Natural killer cell (primary cell): ENCODE measurements at places on chromosomes 16 and 17. TPM values are rescaled to one million over a fixed set of nuclear protein-coding genes. Genes with fewer than 3 reads are reported as not detected.

DNA sequence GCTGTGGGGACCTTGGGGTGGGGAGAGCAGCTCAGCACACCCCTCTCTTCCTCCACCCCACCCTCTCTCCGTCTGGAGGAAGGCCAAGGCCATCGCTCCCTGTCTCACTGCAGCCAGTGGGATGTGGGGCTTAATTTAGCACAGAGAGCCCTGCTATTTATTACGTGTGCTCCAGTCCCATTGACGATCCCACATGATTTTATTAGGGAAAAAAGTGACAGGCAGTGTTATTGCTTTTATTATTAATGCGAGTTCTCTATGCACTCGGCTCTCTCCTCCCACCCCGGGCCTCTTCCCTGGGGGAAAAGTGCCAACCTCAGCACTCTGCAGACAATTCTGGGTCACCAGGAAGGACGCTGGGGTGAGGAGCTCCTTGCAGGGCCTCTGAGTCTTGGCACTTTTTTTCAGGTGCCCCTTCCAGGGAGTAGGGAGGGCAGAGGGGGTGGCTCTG, 57.3 kb downstream of the MGAT5B start:
- H3K27me3 ChIP-seq = no peaks in the 10 kb centered on the region
- no peaks in the 10 kb centered on the region for H3K36me3 ChIP-seq
- H3K27ac ChIP-seq = no peak overlapping the region
- H3K4me3 ChIP-seq = no peak overlapping the region

GRCh38 chr17:21212826-21213637, 929 bp downstream of the TMEM11 start:
- H3K4me1 ChIP-seq = peaks cover 35% of the 10 kb centered on the region
- H3K36me3 ChIP-seq = peaks cover 8% of the 10 kb centered on the region

GRCh38 chr17:33299115-33299514, 6.0 kb upstream of the ASIC2 start:
- H3K27me3 ChIP-seq = peaks cover 2% of the 10 kb centered on the region
- no peaks in the 10 kb centered on the region for H3K4me1 ChIP-seq
- H3K4me3 ChIP-seq = no peak overlapping the region
- DNase-seq = no peak
- H3K36me3 ChIP-seq = no peaks in the 10 kb centered on the region
- no peak overlapping the region for H3K27ac ChIP-seq

DNA sequence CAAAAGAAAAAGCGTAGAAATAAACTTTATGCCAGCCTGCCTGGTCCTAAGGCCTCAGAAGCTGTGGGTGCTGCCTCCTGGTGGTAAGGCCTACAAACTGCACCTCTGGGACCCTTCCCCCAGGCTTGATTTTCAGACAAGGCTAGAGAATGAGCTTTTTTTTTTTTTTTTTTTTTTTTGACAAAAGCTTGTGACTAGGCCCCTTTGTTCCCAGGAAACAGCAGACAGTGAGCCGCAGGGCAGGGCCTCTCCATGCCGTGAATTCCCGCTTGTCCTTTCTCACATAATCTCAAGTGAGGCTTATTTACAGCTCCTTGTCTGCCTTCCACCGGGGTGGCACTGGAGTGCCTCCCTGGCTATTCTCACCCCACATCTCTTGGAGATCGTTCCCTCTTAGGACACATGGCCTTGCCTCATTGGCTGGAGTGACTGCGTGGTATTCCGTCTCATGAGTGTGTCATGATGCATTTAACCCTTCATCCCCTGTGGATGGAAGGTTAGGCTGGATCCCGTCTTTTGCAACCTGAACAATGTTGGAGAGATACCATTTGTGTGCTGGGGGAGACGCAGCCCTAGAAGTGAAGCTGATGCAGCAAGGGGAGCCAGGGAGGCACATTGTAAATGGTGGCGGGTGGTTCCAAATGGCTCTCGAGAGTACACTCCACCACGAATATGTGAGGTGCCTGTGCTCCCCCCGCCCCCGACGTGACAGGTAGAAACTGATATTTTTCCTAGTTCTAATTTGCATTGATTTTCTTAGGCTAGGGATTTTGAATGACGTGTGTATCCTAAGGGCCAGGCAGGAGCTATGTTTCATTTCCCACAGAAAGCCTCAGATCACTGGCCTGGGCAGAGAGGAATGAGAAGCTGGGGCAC, 49.6 kb downstream of the USP22 start:
- no peaks in the 10 kb centered on the region for H3K27me3 ChIP-seq
- H3K4me1 ChIP-seq = no peaks in the 10 kb centered on the region
- no peak overlapping the region for H3K4me3 ChIP-seq
- peak; percentile 82 for DNase-seq
- no peaks in the 10 kb centered on the region for H3K36me3 ChIP-seq

DNA sequence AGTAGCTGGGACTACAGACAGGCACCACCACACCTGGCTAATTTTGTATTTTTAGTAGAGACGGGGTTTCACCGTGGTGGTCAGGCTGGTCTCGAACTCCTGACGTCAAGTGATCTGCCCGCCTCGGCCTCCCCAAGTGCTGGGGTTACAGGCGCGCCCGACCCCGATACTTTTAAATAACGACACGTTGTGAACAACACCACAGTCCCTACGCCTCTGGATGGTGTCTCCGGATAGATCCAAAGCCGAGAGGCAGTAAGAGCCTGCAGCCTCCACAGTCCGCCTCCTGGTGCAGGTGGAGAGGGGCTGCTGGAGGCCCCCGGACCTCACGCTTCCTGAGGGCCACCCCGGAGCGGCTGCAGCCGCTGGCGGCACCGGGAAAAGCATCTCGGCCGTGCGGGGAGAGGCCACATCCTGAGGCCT, 741 bp upstream of the TLCD3A start:
- no peak overlapping the region for H3K27ac ChIP-seq
- H3K4me1 ChIP-seq = peaks cover 12% of the 10 kb centered on the region
- peak overlapping the region; percentile 38 for H3K4me3 ChIP-seq
- no peak for DNase-seq
- H3K36me3 ChIP-seq = no peaks in the 10 kb centered on the region
- no peaks in the 10 kb centered on the region for H3K27me3 ChIP-seq

DNA sequence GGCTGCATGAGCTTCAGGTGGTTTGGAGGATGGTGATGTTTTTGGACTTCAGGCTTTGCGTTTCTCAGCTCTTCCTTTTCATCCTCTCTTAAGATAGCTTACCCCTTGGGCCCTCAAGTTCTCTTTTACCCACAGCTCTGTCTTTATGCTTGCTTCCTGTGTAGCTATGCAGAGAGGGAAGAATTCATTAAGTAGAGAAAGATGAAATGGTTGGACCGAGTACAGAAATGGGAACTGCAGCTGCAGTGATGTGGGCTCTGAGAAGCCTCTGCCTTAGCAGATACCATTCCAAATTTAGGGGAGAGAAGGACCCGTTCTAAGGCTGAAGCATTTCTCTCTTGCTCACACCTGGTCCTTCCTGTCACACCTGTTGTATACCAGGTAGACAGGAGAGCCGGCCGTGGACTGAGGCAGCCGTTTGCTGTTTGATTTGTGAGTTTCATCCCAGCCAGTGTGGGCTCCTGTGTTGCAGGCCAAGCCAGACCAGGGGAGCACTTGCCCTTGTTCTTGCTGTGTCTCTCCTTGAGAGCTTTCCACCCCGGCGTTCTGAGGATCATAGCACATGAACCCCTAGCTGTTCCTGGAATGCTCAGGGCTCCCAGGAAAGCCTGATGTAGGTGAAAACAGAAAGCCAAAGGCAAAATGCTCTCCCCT, 392.7 kb downstream of the CPPED1 start:
- no peak overlapping the region for H3K27ac ChIP-seq
- H3K27me3 ChIP-seq = no peaks in the 10 kb centered on the region
- H3K4me1 ChIP-seq = peaks cover 18% of the 10 kb centered on the region
- no peaks in the 10 kb centered on the region for H3K36me3 ChIP-seq
- no peak overlapping the region for H3K4me3 ChIP-seq

DNA sequence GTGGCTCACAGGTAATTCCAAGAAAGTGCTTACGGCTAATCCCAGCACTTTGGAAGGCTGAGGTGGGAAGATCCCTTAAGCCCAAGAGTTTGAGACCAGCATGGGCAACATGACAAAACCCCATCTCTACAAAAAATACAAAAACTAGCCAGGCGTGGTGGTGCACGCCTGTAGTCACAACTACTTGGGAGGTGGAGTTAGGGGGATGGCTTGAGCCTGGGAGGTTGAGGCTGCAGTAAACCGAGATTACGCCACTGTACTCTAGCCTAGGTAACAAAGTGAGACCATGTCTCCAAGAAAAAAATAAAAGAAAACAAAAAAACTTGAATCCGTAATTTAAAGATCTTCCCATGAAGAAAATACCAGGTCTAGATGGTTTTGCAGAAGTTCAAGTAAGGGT, 5.0 kb downstream of the ICAM2 start:
- peaks cover 4% of the 10 kb centered on the region for H3K36me3 ChIP-seq
- H3K4me1 ChIP-seq = peaks cover 51% of the 10 kb centered on the region
- DNase-seq = no peak
- H3K27ac ChIP-seq = peak overlapping the region; percentile 91
- no peak overlapping the region for H3K4me3 ChIP-seq
- H3K27me3 ChIP-seq = no peaks in the 10 kb centered on the region

GRCh38 chr17:79340333-79341221, 266.0 kb downstream of the ENGASE start:
- peaks cover 2% of the 10 kb centered on the region for H3K27me3 ChIP-seq
- H3K4me1 ChIP-seq = peaks cover 9% of the 10 kb centered on the region
- H3K27ac ChIP-seq = peak overlapping the region; percentile 1
- H3K4me3 ChIP-seq = no peak overlapping the region
- no peaks in the 10 kb centered on the region for H3K36me3 ChIP-seq

GRCh38 chr16:89917773-89918452, 749 bp upstream of the MC1R start:
- peaks cover 2% of the 10 kb centered on the region for H3K36me3 ChIP-seq
- peaks cover 38% of the 10 kb centered on the region for H3K27me3 ChIP-seq
- no peak overlapping the region for H3K27ac ChIP-seq
- H3K4me3 ChIP-seq = peak overlapping the region; percentile 27
- peak; percentile 89 for DNase-seq

DNA sequence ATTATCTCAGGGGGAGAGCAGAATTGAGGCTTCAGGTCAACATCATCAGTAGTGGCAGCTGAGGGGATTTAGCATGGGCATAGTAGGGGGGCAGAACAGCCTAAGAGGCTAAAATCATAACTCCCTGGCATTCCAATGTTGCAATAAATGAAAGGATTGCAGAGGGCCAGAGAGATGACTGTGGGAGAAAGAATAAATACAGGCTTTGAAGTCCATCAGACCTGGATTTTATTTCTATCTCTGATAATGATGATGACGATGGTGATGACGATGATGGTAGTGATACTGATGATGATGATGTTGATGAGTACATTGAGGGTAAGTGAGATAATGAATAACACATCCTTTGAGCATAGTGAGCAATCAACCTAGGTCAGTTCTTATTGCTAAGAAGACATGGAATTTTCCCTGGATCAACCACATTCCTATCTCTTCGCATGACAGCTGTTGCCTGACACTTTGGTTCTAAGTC, 107.4 kb upstream of the CDH11 start:
- no peak for DNase-seq
- H3K27ac ChIP-seq = no peak overlapping the region
- no peak overlapping the region for H3K4me3 ChIP-seq

SLFN11 gene
- 22.9 TPM for total RNA-seq
